Aorta (tissue), 5 donors: ENCODE measurements at places on chromosomes 11 and 22. TPM values are rescaled to one million over a fixed set of nuclear protein-coding genes. Genes with fewer than 3 reads are reported as not detected.

The RPL3 gene
- total RNA-seq = 1,469 TPM

The MAPK8IP1 gene
- 7.8 TPM for total RNA-seq

DNA sequence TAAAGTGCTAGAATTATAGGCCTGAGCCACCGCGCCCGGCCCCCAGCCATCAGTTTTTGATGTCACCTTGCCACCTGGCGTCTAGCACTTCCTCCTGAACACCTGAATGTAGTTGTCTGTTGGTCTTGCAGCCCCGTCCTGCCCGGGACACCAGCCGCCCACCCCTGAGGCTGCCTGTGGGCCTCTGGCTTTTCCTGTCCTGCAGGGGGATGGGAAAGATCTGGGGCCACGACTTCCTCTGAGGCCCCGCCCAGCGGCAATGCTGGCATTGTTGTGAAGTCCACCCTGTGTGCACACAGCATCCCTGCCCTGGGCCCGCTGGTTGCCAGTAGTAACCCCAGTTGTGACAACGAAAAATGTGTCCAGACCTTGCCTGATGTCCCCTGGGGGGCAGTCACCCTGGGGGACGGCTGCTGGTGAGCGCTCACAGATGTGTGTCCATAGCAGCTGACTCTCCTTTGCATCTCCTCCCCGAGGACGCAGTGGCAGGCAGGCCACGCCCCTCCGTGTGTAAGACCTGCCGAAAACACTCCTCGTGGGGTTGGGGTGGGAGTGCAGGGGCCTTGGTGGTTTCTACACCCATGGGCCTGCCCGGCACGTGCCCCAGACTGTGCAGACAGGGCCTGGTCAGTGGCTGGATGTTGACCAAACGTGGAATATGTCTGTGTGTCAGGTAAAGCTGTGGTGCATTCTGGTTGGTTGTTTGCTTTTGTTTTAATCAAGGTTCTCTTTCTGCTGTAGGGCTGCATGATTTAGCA is 6.8 kb downstream of the SELENOO start:
- no peaks in the 10 kb centered on the region for H3K4me1 ChIP-seq
- no peak overlapping the region for H3K27ac ChIP-seq
- DNase-seq = peak; percentile 45
- peaks cover 5% of the 10 kb centered on the region for H3K36me3 ChIP-seq

DNA sequence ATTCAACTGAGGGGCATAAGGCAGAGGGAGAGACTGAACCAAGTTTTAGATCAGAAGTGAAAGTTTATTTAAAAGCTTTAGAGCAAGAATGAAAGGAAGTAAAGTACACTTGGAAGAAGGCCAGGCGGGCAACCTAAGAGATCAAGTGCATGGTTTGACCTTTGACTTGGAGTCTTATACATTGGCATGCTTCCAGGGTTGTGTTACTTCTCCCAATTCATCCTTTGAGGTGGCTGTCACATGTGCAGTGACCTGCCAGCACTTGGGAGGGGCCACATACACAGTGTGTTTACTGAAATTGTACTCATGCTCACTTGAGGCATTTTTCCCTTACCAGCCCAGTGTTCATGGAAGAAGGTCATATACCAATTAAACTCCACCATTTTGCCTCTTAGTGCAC is 30.4 kb downstream of the CYP2R1 start:
- H3K36me3 ChIP-seq = no peaks in the 10 kb centered on the region
- no peak overlapping the region for H3K27ac ChIP-seq
- H3K4me1 ChIP-seq = no peaks in the 10 kb centered on the region

DNA sequence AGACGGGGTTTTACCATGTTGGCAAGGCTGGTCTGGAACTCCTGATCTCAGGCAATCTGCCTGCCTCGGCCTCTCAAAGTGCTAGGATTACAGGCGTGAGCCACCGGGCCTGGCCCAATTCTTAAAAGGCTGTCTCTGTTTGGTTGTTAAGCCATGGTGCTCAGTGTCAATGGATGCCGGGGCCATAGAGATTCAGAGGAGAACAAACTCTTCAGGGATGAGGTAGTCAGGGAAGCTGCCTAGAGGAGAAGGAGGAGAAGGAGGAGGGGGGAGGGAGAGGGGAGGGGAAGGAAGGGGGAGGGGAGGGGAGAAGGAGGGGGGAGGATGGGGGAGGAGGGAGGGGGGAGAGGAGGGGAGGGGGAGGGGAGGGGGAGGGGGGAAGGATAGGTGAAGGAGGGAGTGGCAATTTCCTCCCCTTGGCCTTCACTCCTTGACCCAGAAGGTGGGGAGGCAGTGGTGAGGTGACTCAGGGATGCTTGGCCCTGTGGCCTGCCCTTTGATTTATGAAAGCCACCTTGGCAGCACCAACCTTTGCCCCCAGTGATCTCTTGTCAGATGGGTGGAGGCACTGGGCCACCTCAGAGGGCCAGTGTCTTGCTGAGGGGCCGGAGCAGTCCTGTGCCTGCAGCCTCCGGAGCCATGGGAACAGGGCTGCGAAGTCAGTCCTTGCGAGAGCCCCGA is at the start of gene C11orf86:
Gene C11orf86 (plus strand): TSS at position 581 of the 681 bp plus-strand sequence. CDS start 59 bp downstream, at position 640.
- peaks cover 2% of the 10 kb centered on the region for H3K4me1 ChIP-seq
- H3K36me3 ChIP-seq = no peaks in the 10 kb centered on the region
- H3K27me3 ChIP-seq = no peaks in the 10 kb centered on the region
- H3K4me3 ChIP-seq = no peak within 1 kb of the TSS
- no peak for DNase-seq

- H3K4me1 ChIP-seq = no peaks in the 10 kb centered on the region
- H3K36me3 ChIP-seq = no peaks in the 10 kb centered on the region
- no peak overlapping the region for H3K4me3 ChIP-seq
- DNase-seq = no peak
- H3K27me3 ChIP-seq = no peaks in the 10 kb centered on the region
Measured at GRCh38 chr11:58121096-58121495, 4.2 kb downstream of the OR9I1 start.

DNA sequence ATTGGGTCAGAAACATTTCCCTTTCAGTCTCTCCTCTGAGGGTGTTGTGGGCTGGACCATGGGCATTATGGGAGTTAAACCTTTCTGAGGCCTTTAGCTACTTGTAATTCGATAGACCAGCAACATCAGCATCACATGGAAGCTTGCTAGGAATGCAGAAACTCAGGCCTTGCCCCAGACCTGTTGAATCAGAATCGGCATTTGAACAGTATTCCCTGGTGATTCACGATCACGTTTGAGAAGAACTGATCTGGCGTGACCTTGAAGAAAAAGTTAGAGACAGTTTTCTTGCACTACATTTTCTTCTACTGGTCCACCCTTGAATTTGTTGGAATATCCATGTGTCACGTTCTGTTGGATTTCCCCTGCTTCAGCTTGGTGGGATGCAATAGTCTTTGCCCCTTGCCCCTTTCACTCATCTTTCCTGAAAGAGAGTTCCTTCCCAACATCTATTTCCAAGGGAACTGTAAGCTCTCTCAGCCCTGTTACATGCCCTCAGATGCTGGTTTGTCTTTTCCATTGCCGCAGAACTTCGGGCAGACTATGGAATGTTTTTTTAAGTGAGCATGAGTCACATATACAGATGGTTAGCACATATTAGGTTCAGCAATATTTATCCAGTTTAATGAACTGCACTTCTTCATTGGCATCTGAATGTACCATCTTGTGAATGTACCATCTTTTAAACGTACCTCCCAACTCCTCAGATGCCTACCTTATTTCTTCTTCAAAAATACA is 23.9 kb downstream of the EHF start:
- no peak overlapping the region for H3K4me3 ChIP-seq
- no peaks in the 10 kb centered on the region for H3K27me3 ChIP-seq
- no peaks in the 10 kb centered on the region for H3K4me1 ChIP-seq
- no peak overlapping the region for H3K27ac ChIP-seq
- no peak for DNase-seq
- no peaks in the 10 kb centered on the region for H3K36me3 ChIP-seq

- no peak overlapping the region for H3K4me3 ChIP-seq
- no peaks in the 10 kb centered on the region for H3K27me3 ChIP-seq
- no peaks in the 10 kb centered on the region for H3K36me3 ChIP-seq
- no peak for DNase-seq
- H3K27ac ChIP-seq = no peak overlapping the region
Measured at GRCh38 chr11:116217006-116217405, 555.8 kb downstream of the BUD13 start.

- DNase-seq = no peak
- H3K27ac ChIP-seq = no peak overlapping the region
- H3K36me3 ChIP-seq = no peaks in the 10 kb centered on the region
- H3K27me3 ChIP-seq = no peaks in the 10 kb centered on the region
- H3K4me1 ChIP-seq = no peaks in the 10 kb centered on the region
- no peak overlapping the region for H3K4me3 ChIP-seq
Measured at GRCh38 chr11:73667891-73668290, 21.5 kb downstream of the PLEKHB1 start.

GRCh38 chr22:49937758-49938564 is 19.5 kb downstream of the CRELD2 start:
- peaks cover 1% of the 10 kb centered on the region for H3K4me1 ChIP-seq
- H3K4me3 ChIP-seq = no peak overlapping the region
- no peak overlapping the region for H3K27ac ChIP-seq
- no peaks in the 10 kb centered on the region for H3K36me3 ChIP-seq
- no peaks in the 10 kb centered on the region for H3K27me3 ChIP-seq

GRCh38 chr11:105357146-105357545 is 217.6 kb upstream of the CARD18 start:
- DNase-seq = no peak
- H3K36me3 ChIP-seq = no peaks in the 10 kb centered on the region
- no peak overlapping the region for H3K4me3 ChIP-seq
- no peak overlapping the region for H3K27ac ChIP-seq

GRCh38 chr22:43241138-43241597 is 54.2 kb upstream of the TTLL12 start:
- no peak for DNase-seq
- H3K27ac ChIP-seq = no peak overlapping the region
- H3K4me1 ChIP-seq = no peaks in the 10 kb centered on the region
- H3K27me3 ChIP-seq = no peaks in the 10 kb centered on the region

GRCh38 chr11:72673943-72674828 is at the start of gene PDE2A:
Gene PDE2A (minus strand): TSS chr11:72674422. CDS start chr11:72674207, 215 bp downstream.
- H3K4me1 ChIP-seq = no peaks in the 10 kb centered on the region
- DNase-seq = no peak
- no peaks in the 10 kb centered on the region for H3K36me3 ChIP-seq
- H3K4me3 ChIP-seq = no peak within 1 kb of the TSS
- no peaks in the 10 kb centered on the region for H3K27me3 ChIP-seq

DNA sequence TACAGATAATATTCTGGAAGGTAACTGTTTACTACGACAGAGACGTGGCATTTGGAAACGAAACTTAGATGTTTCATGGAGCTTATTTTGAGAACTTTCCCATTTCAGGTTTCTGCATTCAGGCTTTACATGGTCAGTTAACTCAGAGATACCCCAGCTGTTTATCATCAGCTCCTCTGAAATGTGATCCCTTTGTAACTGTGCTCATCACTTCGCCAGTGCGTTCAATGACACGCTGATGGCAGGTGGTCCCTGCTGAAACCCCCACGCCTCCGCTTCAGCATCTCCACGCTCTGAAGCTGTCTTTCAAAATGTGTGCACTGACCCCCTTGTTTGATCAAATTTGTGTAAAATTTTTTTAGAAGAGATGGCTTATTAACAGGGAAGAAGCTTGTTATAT is 30.5 kb downstream of the ALG12 start:
- H3K27me3 ChIP-seq = no peaks in the 10 kb centered on the region
- no peak overlapping the region for H3K27ac ChIP-seq
- DNase-seq = no peak
- H3K36me3 ChIP-seq = no peaks in the 10 kb centered on the region

- no peaks in the 10 kb centered on the region for H3K27me3 ChIP-seq
- no peaks in the 10 kb centered on the region for H3K36me3 ChIP-seq
- no peak for DNase-seq
- H3K4me1 ChIP-seq = no peaks in the 10 kb centered on the region
- H3K27ac ChIP-seq = no peak overlapping the region
- H3K4me3 ChIP-seq = no peak overlapping the region
Measured at GRCh38 chr11:16958833-16959232, 55.4 kb downstream of the PLEKHA7 start.

DNA sequence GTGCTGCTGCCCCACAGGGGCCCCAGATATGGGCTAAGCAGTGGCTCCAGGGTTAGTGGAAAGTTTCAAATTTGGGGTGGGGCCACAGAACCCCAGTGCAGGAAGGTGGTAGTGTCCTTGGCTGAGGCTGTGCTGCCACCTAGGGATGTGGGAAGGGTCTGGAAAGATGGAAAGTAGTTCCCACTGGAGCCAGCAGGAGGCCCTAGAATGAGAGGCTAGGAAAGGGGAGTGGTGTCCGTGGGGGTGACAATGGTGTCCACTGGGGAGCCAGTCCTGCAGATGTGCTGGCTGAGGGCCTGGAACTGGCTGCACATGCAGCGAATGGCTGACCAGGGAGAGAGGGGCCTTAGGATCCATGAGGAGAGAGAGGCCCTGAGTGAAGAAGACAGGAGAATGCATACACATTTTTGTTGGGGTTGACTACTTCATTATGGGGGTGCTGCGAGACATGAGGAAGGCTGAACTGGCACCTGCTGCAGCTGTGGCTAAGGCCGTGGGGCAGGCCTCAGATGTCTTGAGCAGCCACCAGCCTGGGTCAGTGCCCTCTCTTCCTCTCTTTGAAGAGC is 21.1 kb downstream of the RFPL3 start:
- H3K27me3 ChIP-seq = no peaks in the 10 kb centered on the region
- no peaks in the 10 kb centered on the region for H3K36me3 ChIP-seq
- H3K4me3 ChIP-seq = no peak overlapping the region
- DNase-seq = no peak
- no peak overlapping the region for H3K27ac ChIP-seq

GRCh38 chr11:74846770-74847169 is 98.1 kb downstream of the RNF169 start:
- no peaks in the 10 kb centered on the region for H3K4me1 ChIP-seq
- H3K27ac ChIP-seq = no peak overlapping the region
- no peaks in the 10 kb centered on the region for H3K27me3 ChIP-seq
- H3K4me3 ChIP-seq = no peak overlapping the region
- H3K36me3 ChIP-seq = peaks cover 11% of the 10 kb centered on the region
- DNase-seq = no peak

GRCh38 chr11:43892851-43893250 is 12.2 kb downstream of the ALKBH3 start:
- H3K36me3 ChIP-seq = peaks cover 3% of the 10 kb centered on the region
- DNase-seq = no peak

- no peaks in the 10 kb centered on the region for H3K4me1 ChIP-seq
- H3K36me3 ChIP-seq = no peaks in the 10 kb centered on the region
- DNase-seq = no peak
- H3K4me3 ChIP-seq = no peak overlapping the region
- no peak overlapping the region for H3K27ac ChIP-seq
Measured at GRCh38 chr11:1346669-1347390, 37.4 kb upstream of the TOLLIP start.

DNA sequence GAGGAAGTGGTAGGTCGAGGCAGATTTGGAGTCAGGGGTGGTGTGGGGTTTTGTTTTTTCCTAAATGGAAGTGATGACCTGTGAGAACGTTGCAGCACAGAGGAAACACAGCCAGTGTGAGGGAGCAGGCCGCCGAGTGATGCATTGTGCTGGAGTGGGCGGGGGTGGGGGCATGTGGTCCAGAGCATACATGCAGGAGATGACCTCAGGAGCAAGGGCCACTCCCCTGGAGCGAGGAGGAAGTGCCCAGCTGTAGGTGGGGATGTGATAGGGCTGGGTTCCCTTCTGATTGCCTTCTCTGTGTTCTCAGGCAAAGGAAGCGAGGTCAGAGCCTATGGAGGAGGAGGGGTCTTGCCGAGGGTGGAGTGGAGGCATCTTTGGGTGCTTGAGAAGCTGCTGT is 81.4 kb downstream of the PPP6R3 start:
- H3K27me3 ChIP-seq = no peaks in the 10 kb centered on the region
- H3K4me1 ChIP-seq = no peaks in the 10 kb centered on the region
- no peaks in the 10 kb centered on the region for H3K36me3 ChIP-seq
- H3K27ac ChIP-seq = no peak overlapping the region
- H3K4me3 ChIP-seq = no peak overlapping the region
